ENCODE measurements at places on chromosomes 6 and 20. TPM values are rescaled to one million over a fixed set of nuclear protein-coding genes. Genes with fewer than 3 reads are reported as not detected.

DNA sequence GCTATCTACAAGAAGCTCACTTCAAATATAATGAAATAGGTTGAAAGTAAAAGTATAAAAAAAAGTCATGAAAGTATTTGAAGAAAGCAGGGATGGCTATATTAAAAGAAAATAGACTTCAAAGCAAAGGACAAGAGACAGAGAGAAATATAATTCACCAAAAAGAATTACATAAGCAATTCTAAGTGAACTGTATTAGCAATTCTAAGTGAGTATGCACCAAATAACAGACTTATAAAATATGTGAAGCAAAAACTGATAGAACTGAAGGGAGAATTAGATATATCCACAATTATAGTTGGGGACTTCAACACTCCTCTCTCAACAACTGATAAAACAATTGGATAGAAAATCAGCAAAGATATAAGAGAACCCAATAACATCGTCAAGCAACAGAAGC lies 38.8 kb upstream of the ID4 start:
- DNase-seq, result no peak

DNA sequence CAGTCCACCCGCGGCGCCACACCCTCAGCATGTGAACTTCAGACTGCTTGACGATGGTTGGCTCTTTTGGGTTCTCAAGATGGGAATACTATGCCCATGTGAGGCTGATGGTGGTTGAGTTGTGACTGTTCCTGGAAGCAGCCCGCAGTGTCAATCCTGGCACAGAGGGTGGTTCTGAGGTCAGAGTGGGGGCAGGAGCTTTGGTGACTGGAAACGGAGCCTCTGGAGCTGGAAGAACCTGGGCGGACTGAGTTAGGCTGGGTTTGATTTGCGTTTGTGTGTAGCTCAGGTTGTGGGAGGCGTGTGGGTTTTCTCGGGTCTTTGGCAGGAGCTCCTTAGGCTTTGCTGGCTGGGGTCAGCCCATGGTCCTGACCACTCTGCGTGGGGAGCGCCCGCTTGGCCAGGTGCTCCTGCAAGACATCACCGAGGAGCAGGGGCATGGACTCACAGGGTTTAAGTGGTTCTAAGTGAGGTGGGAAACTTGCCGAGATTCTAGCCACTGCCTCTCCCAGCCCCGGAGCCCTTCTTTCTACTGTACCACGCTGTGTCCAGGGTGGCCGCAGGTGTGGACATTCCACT lies 37.3 kb upstream of the SLC22A1 start:
- no peak for DNase-seq

DNA sequence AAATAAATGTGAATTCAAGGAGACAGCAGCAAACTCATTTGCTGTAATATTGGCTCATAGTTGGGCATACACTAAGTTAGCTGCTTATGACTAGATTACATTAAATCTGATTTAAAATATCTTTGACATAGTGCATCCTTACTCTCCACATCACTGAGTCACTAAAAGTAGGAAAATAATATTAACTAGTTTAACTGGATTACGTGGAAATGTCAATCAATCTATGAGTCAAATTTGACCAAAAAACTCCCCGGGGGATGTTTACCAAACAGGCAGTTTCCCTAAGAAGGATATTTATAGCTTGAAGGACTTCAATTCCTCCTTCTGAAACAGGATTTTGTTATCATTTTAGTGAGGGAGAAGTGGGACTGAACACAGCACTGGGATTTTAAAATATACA lies 366.5 kb downstream of the ESR1 start:
- DNase-seq, result no peak

DNA sequence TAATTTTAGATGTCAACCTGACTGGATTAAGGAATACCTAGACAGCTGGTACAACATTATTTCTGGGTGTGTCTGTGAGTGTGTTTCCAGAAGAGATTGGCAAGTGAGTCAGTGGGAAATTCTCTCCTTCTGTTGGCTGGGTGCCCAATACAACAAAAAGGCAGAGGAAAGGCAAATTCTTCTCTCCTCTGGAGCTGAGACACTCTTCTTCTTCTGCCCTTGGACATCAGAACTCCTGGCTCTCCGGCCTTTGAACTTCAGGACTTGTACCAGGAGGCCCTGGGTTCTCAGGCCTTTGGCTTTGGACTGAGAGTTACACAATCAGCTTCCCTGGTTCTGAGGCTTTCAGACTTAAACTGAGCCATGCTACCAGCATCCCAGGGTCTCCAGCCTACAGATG lies 7.8 kb upstream of the BTN3A1 start:
- DNase-seq, result peak; percentile 88

DNA sequence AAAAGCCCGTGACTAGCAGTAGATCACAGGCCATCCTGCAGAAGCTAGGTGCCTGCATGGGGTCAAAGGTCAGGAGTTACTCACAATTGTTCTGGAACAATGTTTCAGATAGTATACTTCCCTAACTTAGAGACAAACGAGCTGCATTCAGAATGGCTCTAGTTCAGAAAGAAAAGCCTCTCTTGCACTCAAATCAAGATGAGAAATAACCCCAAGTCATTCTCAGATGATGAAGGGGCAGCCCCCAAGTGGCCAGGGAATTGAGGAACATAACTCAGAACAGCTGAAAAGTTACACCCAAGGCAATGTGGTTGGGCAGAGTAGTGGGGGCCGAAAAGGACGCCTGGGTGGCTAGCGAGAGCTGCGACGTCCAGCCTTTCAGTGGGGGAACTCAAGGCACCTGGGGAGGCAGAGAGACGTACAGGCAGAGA lies 27.8 kb downstream of the FYN start:
- no peak for DNase-seq

GRCh38 chr20:57291694-57292093 lies 25.3 kb upstream of the BMP7 start:
- DNase-seq, result no peak

DNA sequence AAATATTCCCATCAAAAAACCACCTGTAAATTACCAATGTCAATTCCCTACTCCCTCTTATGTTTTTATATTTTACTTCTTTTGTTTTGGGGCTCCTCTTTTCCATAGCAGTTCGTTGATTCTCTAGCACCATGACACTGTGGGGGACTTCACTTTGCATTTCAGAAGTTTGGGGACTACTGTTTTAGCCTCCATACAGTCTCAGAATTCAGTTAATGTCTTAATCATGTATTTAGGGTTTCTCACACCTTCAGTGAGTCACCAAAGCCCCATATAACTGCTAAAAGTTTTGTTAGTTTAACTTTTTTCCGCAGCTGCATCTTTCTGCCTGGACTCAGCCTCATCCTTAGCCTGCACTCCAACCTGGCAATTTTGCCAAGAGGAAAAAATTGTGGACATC lies 20.7 kb upstream of the AIG1 start:
- no peak for DNase-seq

DNA sequence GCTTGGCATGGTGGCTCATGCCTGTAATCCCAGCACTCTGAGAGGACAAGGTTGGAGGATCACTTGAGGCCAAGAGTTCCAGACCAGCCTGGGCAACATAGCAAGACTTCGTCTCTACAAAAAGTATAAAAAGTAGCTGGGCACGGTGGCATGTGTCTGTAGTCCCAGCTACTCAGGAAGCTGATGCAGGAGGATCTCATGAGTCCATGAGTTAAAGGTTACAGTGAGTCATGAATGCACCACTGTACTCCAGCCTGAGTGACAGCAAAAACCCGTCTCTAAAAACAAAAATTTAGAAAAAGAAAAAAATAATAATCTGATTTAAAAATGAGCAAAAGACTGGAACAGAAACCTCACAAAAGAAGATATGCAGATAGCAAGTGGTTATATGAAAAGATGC lies 279.7 kb downstream of the RNGTT start:
- peak; percentile 5 for DNase-seq

GRCh38 chr20:58251348-58251978 lies 23.0 kb upstream of the ANKRD60 start:
- DNase-seq, result no peak

- DNase-seq, result no peak
Observed at GRCh38 chr6:88619951-88620350, 343.5 kb downstream of the RNGTT start.

- DNase-seq, result peak; percentile 87
Observed at GRCh38 chr6:131159578-131159977, 24.3 kb downstream of the AKAP7 start.

- DNase-seq, result peak; percentile 23
Observed at GRCh38 chr6:110781522-110782214, 33.6 kb downstream of the CDK19 start.

DNA sequence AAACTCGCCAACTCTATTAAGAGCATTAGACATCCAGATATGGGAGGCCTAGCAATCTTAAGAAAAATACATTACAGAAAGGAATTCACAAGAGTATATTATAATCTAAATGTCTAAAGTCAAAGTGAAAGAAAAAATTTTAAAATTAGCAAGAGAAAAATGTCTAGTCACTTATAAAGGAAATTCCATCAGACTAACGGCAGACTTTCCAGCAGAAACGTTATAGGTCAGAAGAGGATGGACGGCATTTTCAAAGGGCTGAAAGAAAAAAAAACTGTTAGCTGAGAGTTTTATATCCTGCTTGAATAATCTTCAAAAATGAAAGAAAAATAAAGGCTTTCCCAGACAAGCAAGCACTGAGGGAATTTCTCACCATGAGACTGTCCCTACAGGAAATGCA lies 269.0 kb downstream of the HDGFL1 start:
- DNase-seq, result no peak

- DNase-seq, result no peak
Observed at GRCh38 chr6:40395698-40396076, 191.5 kb downstream of the LRFN2 start.

DNA sequence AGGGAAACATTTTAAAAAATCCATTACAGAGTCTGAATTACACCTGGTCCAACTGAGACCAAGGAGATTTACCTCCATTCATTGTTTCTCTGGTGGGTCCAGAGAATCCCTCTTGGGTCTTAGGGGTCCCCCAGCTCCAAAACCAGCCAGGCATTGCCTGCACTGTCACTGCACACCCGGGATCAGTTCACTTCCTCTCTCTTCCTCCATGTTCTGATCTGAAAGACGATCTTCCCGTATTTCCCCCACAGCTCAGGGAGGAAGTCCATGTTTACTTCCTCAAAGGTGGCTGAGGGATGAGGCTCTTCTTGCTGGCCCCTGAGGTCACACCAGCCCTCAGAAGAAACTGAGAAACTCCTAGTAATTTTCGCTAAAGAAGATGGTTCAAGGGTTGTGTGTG lies 159.7 kb downstream of the BMP7 start:
- no peak for DNase-seq

DNA sequence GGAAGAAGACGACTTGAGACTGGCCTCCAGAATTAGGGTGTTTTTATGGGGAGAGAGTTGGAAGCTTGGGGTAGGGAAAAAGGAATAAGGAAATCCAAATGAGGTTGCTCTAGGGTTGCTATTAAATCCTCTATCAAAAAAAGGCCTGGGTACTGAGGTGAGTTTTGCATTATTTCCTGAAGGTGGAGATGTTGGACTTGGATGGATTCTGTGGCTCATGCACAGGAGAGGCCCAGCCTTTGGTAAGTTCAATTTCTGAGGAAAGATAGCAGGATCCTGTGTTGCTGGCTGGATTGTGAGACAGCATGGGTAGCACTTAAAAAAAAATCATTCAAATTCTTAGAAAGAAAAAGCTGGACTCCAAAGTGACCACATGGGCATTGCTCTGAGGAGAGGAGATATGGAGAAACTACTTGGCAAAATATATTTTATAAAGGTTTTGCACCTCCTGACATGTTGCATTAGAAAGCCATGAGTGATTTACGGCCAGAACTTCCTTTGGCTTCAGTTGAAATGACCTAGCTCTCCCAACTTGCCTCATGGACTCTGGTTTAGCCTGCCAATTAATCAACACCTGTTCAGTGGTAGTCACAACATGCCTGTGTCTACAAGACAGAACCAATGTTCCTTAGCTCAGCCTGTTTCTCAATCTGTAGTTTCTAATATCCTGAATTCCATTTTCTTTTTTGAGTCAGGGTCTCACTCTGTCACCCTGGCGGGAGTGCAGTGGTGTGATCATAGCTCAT lies 152.1 kb upstream of the RALGAPA2 start:
- DNase-seq, result peak; percentile 17

DNA sequence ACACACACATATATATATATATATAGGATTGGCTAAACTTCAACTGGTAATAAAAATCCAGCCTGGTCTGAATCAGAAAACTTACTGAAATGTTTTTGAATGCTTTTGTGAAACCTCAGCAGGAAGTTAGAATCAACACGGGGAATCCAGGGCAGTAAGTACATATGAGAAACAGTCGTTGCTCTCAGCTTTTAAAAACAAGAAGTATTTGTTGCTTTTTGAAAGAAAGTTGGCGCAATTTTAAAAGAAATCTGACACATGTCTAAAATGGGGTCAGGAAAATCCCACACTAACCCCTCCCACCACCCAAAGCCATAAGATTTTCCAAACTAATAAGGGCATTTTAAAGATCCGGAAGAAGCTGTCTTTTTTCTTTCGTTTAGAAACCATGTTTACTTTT lies 11.5 kb upstream of the CCDC170 start:
- DNase-seq, result no peak

Gene MCCD1
- not detected for polyA plus RNA-seq

Gene DUSP15
- polyA plus RNA-seq, result not detected

GRCh38 chr6:47967843-47968242 lies 143.2 kb downstream of the PTCHD4 start:
- peak; percentile 29 for DNase-seq

Gene GSTA2
- not detected for polyA plus RNA-seq

Gene OTOR
- not detected for polyA plus RNA-seq

DNA sequence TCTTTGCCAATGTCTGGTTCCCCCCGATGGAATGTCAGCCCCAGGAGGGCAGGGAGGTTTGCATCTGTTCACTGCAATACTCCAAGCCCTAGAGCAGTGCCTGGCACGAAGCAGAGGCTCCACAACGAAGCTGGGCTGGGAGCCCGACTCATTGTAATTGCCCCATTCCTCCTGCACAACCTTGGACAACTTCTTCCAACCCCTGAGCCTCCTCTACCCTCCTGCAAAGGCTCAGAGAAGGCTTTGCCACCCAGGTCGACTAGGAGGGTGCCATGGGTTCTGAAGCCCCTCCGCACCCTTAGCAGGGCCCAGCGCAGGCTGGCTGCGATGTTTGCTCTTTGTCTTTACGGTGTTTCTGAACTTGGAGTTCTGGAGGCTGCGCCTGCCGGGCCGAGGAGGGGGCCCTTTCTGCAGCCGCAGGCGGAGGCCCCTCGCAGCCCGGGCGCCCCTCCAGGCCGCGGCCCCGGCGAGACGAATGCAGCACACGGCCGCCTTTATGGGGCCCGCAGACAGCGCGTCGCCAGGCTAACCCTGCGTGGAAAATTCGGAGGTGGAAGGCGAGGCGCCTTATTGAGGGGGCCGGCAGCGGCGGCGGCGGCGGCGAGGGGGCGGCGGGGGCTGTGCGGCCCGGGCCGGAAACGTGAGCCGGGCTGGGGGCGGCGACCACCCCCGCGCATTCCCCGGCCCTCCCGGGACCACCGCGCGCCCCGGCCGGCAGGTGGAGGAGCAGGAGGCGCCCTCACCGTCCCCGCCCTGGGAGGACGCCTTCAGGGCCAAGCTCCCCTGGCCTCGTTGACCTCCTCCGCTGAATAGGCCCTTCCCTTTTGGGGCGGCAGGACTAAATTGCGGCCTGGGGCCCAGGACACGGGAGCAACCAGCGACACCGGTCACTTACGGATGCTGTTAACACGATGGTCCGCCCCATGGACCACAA lies 27.0 kb downstream of the SNAI1 start:
- DNase-seq, result no peak

Gene LGSN
- not detected for polyA plus RNA-seq

- DNase-seq, result no peak
Observed at GRCh38 chr20:24834310-24834709, 114.8 kb upstream of the CST7 start.

Data from mammary epithelial cell (primary cell).